ENCODE measurements at places on chromosomes 5 and 9.
A peak's percentile ranks its signal among the peaks of the same experiment; 100 is the strongest.

GRCh38 chr5:74641735-74642542 lies 1.4 kb upstream of the ENC1 start:
- DNase-seq: no peak

DNA sequence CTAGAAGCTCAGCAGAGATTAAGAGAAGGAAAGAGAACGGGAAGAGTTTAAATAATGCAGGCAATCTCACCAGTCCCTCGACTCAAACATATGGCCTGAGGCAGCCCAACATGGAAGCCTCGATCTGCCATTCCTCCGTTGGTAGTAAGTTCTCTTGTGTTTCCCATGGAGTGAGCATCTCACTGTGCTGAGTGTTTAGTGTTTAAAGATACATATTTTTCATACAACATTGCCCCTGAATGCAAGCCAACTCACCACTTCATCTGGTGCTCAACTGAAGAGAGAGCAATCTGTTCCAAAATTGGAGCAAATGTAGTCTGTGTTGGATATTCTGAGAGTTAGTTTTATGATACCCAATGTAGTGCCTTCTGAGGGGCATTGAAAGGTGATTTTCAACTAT lies 171.5 kb upstream of the ATP10B start:
- no peak for DNase-seq

DNA sequence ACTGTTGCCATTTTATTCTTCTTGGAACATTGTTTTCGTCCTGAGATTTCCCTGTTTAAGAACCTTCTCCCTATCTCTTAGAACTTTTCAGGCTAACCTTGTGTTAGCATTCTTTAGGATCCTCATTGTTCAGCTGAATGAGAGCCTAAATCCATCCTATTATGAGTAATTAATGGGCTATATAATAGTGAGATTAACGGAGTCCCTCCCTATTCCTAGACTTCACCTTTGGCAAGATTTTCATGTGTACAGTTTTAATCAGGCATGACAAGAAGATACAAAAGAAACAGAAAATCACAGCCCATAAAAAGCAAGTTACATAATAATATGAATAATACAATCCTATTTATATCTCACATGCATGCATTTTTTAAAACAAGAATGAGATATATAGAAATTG lies 9.1 kb upstream of the MSMP start:
- no peak for DNase-seq

GRCh38 chr5:111231119-111231518 lies 6.9 kb downstream of the CAMK4 start:
- DNase-seq: no peak

DNA sequence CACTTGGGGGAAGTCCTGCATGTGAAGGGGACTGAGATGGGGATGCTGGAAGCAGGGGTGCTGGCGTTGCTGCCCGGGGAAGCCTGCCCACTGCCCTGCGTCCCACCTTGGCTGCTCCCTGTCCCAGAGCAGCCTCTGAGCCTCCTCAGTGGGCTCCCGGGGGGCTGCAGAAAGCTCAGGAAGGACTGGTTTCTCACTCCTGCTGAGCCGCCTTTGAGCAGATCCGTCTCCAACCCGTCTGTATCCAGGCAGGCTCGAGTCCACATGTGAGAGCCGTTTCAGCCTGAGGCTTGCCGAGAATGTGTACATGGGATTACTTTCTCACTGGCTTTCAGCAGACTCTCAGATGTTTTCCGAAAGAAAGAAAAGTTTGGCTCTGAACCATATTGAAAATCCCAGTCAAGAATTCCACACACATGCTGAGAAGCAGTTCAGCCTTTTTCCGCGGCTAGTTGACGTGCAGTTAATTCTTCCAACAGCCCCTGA lies 95.3 kb upstream of the COL5A1 start:
- no peak for DNase-seq

GRCh38 chr5:33611877-33612276 lies 171.1 kb downstream of the TARS1 start:
- no peak for DNase-seq

DNA sequence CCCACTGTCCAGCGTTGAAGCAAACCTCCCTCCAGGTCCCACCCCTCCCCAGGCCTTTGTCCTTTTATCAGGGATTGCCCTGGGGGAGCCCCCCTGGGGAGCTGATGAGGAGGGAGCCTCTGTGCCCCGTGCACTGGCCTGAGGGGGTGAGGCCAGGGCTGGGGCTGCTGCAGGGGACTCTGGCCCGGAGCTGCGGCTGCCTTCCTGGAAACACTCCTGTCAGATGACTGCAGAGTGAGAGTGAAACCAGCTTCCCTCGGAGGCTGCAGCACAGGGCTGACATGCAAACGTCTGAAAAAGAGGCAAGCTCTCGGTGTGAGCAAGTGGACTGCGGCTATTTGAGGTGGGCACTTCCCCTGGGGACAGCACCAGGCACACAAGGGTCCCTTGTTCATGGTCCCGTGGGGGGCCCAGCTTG lies 4.6 kb upstream of the TRAF2 start:
- peak; percentile 32 for DNase-seq

DNA sequence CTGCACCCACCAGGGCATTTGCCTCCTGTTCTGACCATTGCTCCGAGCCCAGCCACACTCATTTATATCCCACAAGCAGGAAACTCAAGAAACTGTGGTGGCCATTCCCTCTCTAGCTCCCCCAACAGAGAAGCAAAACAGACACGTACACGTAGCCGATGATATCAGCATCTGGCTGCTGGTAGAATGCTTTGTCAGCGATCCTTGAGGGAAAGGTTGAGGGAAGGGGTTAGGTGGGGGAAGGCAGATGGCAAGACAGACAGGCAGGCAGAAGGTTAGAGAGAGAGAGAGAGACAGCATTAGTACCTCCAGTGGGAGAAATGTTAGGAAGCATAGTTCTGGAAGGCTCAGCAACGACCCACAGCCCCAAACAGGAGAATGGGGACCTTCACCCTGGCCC lies 7.8 kb downstream of the HIGD2A start:
- no peak for DNase-seq

- no peak for DNase-seq
These were observed 273.2 kb downstream of the RAB3C start for GRCh38 chr5:58855851-58856739.

DNA sequence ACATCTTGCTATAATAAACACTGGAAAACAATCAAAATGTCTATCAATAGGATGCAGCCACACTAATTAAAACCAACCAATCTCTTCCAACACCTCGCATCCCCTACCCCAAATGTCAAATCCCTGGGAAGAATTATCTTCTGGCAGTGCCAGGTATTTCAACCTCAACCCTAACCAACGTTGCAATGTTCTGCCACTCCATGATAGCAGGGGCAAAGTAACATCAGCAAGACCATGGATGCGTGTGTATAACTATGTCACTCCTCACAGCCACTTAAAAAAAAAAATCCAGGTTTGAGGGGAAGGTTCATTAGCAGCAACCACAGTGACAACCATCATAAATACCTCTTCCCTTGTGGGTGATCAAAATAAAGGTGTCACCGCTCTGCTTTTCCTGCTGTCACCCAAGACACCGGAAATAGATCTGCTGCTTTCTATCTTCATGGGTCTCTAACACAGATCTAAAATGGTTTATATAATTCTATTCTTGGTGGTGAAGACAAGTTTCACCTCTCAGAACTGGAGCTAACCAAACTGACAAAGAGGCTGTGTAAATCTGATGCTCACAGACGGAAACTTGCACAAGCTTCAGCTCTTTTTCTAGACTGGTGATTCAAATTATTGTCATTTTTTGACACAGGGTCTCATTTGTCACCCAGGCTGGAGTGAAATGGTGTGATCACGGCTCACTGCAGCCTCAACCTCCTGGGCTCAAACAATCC lies 9.9 kb downstream of the HSPA9 start:
- DNase-seq: peak; percentile 75

- DNase-seq: no peak
These were observed 23.3 kb upstream of the CPLANE1 start for GRCh38 chr5:37272511-37272910.

DNA sequence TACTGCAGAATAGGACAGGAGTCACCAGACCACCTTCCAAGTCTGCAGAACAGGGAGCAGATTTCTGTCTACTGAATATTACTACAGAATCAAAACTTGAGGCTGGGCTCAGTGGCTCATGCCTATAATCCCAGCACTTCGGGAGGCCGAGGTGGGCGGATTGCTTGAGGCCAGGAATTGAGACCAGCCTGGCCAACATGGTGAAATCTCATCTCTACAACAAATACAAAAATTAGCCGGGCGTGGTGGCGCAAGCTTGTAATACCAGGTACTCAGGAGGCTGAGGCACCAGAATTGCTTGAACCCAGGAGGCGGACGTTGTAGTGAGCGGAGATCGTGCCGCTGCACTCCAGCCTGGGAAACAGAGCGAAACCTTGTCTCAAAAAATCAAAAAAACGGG lies 710.8 kb upstream of the WWC1 start:
- DNase-seq: no peak

DNA sequence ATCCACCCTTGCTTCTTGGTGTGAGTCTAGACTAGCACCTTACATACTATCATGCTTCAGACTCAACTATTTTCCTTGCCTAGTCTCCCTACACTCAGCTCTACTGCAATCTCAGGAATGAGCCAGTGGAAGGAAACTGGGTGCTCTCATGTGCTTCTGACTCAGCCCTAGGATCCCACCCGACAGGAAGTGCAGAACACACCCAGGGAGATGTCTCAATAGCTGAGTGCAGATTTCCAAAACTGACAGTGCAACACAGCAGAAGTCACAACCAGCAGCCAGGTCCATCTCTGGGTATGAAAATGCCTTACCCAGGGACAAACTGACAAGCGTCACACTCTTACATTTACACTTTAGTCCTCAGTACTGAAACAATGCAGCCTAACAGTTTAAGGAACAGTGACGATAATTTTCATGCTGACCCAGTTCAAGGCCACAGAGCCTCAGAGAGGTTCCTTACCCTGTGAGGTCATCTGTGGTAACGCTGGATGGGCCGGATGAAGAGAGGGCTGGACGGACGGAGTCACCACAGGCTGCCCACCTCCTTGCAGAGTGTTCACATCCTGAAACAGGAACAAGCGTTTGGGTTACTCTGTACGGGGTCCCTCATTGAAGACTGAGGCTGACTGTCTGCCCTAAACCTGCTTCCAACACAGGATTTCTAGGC lies 33.0 kb downstream of the FKBP15 start:
- DNase-seq: no peak

GRCh38 chr5:145056800-145057199 lies 778.3 kb downstream of the PRELID2 start:
- DNase-seq: no peak

DNA sequence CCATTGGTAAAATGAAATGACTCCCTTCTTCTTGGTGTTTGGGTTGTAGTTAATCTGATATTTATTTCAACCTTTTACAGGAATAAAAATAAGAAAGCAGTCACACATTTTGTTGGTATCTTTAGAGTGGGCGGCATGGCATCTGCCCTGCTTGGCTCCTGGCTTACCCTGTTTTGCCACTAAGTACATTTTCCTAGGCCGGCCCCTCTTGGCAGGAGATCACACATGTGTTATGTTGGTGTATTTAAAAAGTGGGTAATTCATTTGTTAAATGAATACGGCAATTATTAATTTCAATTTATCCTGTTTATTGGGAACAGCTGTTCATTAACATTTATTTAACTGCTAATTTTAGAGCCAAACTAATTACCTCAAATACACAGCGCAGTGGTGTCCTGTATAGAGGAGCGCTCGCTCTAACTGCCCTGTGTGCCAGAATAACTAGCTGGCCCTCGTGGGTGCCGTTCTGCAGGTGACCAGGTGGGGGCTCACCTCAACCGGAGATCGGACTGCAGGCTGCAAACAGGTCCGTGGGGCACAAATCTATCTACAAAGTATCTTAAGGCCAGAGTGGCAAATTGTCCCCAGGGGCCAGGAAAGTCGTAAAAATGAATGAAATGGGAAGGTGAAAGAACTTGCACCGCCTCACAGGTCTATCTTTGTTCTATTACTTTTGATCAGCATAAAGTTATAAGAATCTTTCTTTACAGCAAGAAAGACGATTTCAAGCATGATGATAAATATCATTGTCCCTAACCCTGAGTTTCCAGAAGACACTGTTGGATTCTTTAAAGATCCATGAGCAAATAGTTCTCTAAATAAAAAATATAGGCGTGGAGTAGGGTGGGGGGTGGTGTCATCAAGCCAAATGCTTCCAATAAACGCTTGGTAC lies 26.2 kb upstream of the GPR151 start:
- DNase-seq: peak; percentile 47

DNA sequence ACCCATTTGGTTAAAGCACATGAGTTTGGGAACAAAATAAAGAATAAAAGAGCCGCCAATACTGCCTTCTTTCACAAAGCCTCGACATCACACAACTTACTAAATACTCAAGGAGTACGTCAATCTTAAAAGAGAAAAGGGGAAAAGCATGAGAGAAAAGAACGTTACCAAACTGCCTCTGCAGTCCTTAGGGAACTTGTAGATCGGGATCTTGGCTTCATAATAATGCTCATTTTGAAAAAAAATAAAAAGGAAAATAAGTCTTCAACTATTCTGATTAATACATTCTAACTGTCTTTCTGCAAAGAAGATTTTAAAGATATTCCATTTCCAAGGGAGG lies 618.4 kb downstream of the PDE4D start:
- no peak for DNase-seq

GRCh38 chr5:10653751-10654400 lies 90.0 kb downstream of the ANKRD33B start:
- no peak for DNase-seq

DNA sequence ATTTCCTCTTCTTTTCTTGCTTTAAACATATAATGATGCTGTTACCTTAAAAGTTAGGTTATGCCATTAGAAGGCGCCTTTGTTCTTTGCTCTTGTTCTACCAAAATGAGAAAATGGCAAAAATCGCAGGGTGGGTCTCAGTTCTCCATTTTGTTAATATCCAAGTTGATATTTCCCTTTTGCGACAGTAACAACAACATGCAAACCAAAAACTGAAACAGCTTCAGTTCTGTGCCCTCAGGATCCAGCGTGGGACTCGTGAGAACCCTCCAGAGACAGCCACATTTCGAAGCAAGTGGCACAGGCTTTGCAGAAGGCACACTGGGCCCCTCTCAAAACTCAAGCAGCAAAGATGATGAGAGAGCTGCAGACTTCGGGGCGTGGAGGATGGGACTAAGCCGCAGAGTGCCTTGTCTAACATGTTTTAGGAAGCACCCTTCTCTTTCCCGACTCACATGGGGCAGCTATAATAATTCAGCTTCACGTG lies 33.0 kb upstream of the LCP2 start:
- DNase-seq: no peak

- no peak for DNase-seq
These were observed 61.5 kb downstream of the KCNV2 start for GRCh38 chr9:2778816-2779215.

DNA sequence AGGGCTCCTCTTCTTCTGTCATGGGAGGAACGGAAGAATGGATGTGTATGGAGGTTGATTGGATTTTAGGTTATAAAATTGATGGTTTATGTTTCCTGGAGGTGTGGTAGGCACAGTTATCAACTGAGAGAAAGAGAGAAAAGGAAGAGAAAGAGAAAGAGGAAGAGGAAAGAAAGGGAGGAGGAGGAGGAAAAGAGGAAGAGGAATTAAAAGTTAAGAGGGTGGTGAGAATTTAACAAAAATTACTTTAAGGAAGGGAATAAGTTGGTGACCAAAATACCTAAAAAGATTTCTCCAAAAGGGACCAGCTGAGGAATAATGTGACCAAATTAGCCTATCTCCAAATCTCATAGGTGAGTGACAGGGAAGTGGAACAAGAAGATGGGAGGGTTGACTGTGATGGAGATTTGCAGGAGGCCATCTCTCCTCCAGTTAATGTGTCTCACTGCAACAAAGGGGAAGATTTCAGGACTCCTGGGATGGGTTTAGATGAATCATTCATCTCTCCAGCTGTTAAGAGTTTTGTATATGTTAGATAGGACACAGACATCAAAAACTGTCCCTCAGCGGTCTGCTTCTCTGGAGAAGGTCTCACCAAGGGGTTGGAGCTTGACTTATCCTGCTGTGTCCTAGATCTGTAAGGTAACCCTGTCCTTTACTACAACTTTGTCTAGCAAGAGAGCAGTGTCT lies 76.0 kb upstream of the TMC1 start:
- no peak for DNase-seq
